AG09319 (cell line): ENCODE measurements at places on chromosomes 2 and 18.

- DNase-seq: no peak
These were observed 333.3 kb downstream of the SLC8A1 start for GRCh38 chr2:40118622-40119021.

DNA sequence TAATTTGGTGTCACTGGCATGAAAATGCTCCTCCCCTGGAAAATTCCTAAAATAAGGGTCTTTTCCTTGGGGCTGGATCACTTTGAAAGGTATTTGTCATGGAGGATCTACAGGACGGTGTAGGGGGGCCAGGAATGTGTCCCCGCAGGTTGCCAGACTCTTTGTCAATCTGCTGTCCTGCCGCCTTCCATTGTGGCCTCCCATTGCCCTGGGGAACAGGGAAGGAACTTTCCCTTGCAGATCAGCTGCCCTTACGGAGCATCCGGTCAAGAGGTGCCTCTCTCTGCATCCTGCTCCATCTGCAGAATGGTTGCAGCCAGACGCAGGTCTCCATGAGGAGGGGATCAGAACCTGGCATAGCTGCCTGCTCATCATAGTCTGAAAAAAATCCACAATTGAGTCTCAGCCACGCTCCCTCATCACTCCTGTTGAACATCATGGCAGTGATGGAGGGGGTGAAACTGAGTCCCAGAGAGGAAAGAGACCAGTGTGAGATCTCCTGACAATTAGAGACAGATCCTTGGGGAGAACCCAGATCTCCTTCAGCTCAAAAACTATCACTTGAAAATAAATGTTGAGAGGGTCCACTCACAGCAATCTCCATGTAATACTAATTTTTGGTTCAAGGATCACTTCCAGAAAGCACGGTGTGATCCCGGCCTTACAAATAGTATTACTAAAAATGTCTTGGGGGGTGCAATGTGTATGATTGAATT is 244.8 kb downstream of the MYCN start:
- DNase-seq: no peak

DNA sequence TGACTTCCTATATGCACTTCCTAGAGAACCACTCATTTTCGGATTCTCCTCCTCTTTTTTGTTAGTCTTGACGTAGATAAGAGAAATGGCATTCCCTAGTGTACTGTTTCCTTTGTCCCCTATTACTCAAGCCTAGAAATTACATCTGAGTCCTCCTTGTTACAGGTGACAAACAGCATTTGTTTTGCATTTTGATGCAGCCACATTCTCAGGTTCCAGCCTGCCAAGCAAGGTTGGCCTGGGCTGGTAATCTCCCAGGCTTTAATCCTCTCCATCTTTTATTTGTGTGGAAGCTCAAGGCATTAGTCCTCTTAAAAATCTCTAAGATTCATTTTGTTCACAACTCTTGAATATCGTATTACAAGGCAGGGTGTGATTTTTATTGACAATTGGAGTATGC is 318.0 kb upstream of the NRP2 start:
- no peak for DNase-seq

GRCh38 chr2:151347906-151348305 is 9.5 kb upstream of the TNFAIP6 start:
- no peak for DNase-seq

- no peak for DNase-seq
These were observed 89.3 kb upstream of the TEX51 start for GRCh38 chr2:126809340-126809739.

GRCh38 chr2:85778646-85779379 is 25.0 kb downstream of the ATOH8 start:
- DNase-seq: no peak

GRCh38 chr2:53778536-53779162 is 8.1 kb downstream of the ASB3 start:
- no peak for DNase-seq

GRCh38 chr2:110157153-110157793 is 41.7 kb upstream of the MALL start:
- DNase-seq: peak; percentile 28

GRCh38 chr2:48228345-48228684 is 301.6 kb upstream of the STON1 start:
- no peak for DNase-seq

DNA sequence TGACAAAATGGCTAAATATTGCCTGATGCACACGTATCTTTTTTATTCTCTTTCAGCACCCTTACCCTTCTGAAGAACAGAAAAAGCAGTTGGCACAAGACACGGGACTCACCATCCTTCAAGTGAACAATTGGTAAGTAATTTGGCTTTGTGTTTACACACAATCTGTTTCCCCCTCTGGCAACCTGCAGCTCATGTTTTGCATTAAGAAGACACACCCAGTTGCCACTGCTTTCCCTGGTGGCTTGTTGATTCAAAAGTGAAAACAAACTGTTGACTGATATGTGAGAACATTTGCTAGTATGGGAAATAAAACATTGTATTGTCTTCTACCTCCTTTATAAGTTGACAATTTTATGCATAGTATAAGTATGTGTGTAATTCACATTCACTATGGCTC is 113.0 kb downstream of the MEIS1 start:
- DNase-seq: no peak

- no peak for DNase-seq
These were observed 123.4 kb downstream of the MRO start for GRCh38 chr18:50696436-50696835.

- no peak for DNase-seq
These were observed 310.5 kb downstream of the SMAD2 start for GRCh38 chr18:47619771-47620448.

- DNase-seq: no peak
These were observed 64.5 kb downstream of the COA5 start for GRCh38 chr2:98543842-98544241.

- no peak for DNase-seq
These were observed 30.1 kb upstream of the E2F6 start for GRCh38 chr2:11495844-11496681.

DNA sequence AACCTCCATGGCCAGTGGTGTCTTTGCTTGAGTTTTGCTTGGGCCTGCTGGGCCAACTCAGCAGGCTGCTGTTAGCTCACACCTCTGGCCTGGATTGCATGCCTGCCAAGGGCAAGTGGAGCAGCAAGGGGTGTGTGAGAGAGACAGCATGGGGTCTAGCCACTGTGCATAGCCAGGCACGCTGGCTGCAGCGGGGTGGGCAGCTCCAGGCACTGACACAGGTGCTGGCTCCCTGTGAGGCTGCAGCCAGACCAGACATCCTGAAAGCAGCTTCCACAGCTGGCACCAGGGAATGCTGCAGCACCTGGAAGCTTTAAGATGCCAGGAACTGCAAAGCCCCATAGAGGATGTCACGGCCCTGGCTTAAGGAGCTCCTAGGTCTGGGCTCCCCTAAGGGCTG is 376.4 kb upstream of the VWC2L start:
- no peak for DNase-seq

DNA sequence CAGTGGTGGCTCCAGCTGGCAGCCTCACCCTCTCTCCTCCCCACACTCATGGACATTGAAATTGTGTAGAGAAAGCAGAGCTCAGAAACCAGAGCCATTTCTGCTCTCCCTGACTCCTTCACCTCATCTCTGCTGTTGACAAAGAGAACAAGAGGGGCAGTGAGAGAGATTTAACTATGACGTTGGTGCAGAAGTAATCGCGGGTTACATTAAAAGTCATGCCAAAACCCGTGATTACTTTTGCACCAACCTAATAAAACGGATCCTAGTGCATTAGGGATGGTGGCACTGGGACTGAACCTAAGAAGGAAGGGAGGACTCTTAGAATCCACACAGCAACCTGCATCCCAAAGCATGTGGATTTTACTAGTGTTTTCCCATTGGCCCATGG is 113.3 kb upstream of the CDC42EP3 start:
- DNase-seq: no peak

DNA sequence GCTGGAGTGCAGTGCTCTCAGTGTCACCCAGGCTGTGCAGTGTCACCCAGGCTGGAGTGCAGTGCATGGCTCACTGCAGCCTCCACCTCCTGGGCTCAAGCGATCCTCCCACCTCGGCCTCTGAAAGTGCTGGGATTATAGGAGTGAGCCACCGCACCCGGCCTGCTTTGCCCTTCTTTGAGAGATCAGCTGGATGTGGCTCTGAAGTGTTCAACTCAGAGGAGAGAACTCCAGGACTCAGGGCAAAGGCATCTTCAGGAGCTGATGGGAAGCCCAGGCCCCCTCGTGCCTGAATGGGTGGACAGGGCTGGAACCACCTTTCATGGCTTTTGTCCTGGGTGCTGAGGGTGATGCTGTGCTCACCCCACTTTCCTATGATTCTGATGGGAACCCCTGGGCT is 52.0 kb upstream of the HAAO start:
- no peak for DNase-seq

- DNase-seq: no peak
These were observed 163.3 kb upstream of the SIX3 start for GRCh38 chr2:44778221-44778654.

DNA sequence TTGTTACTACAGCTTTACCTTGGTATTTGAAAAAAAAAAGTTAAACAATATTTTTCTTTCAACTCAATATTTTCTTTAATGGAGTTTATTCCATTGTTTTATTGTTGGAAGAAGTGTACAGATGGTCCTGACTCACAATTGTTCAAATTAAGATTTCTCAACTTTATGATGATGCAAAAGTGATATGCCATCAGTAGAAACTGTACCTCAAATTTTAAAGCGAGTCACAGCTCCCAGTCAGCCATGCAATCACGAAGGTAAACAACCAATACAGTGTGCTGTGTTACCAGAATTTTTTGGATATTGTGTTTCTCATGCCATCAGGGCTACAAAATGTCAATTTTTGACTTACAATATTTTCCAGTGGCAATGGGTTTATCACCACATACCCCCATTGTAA is 54.0 kb upstream of the COL5A2 start:
- no peak for DNase-seq

GRCh38 chr2:157468931-157469708 is 25.2 kb upstream of the CYTIP start:
- DNase-seq: peak; percentile 25

DNA sequence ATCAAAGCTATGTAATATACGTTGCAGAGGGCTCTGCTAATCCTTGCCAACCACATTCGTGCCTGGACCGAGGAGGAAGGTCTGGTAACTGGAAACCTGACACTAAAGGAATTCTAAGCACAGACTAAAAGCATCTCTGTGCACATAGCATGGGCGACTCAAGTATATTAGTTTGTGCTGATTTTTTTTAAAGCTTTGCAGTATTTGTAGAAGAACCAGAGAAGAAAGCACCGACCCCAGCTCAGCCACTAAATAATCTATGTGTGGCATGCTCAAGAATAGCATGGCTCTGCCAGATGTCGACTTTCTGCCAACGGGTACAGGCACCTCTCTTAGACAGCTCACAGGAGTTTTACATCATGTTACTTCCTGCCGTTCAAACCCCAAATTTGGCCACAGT is 73.2 kb upstream of the NRP2 start:
- no peak for DNase-seq

GRCh38 chr2:127678531-127678930 is 3.2 kb upstream of the LIMS2 start:
- no peak for DNase-seq

DNA sequence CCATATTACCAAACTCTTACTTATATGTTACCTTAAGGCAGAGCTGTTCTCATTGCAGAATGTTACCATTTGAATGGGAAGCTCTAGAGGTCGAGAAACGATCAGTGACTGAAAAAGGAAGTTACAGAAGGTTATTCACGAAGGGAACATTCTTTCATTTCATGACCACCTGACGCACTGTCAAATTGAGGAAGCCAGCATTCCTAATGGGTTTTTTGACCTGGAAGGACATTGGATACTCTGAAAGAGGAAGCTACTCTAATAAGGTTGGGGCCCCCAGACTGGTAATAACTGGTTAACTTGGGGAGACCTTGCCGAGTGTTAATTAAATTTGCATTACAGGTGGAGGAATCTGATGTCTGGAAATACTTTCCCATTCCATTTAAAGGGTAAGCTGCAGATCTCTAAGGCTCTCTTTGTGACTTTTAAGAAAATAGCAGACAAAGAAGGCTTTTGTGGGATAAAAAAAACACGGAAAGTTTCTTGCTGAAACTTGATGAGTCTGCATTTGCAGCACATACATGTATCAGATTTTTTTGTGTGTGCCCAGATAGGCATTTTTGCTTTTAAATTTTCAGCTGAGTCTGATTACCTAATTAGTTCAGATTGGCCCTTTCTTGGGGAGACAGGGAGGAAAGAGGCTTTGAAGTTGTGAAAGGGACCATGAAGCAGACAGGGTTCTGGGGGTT is 137.1 kb downstream of the LTBP1 start:
- DNase-seq: no peak

- DNase-seq: no peak
These were observed 25.6 kb downstream of the DNMT3A start for GRCh38 chr2:25316101-25316500.

GRCh38 chr18:3048121-3048520 is 35.2 kb upstream of the LPIN2 start:
- no peak for DNase-seq

DNA sequence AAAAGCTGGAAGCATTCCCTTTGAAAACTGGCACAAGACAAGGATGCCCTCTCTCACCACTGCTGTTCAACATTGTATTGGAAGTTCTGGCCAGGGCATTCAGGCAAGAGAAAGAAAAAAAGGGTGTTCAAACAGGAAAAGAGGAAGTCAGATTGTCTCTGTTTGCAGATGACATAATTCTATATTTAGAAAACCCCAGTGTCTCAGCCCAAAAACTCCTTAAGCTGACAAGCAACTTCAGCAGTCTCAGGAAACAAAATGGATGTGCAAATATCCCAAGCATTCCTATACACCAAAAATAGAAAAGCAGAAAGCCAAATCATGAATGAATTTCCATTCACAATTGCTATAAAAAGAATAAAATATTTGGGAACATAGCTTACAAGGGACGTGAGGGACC is 11.1 kb downstream of the SLC8A1 start:
- no peak for DNase-seq

DNA sequence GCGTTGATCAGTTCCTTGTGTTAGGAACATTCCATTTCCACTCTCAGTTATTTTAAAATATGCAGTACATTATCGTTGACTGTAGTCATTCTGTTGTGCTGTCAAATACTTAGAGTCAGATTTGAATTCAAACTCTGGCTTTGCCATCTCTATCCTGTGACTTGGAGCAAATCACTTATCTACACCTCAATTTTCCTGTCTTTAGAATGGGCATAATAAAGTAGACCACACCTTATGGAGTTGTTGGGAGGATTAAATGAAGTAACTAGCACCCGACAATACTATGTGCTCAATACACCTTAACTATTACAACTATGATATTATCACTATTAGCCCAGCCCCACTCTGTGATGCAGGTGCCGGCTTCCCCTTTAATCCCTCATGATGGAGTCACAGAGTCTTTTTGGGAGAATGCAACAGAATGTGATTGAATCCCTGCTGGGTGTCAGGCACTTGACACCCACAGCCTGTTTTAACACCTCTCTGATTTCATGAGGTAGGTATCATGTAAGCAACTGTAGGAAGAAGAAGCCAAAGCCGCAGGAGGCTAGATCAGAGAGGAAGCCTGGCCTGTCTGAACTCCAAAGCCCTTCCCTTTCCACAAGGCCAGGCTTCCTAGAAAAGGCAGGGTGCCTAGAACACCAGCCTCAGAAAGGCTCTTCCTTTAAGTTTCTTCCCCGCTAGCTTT is 308.4 kb downstream of the NAPG start:
- DNase-seq: no peak
